Stimulated activated CD8-positive, alpha-beta memory T cell treated with anti-CD3 and anti-CD28 coated beads, Interleukin-4, amount 100 ng/mL, for 1 hour (primary cell): ENCODE measurements at places on chromosomes 7 and 10.

- DNase-seq, result no peak
These were observed 8.6 kb downstream of the TBATA start for GRCh38 chr10:70776455-70777005.

DNA sequence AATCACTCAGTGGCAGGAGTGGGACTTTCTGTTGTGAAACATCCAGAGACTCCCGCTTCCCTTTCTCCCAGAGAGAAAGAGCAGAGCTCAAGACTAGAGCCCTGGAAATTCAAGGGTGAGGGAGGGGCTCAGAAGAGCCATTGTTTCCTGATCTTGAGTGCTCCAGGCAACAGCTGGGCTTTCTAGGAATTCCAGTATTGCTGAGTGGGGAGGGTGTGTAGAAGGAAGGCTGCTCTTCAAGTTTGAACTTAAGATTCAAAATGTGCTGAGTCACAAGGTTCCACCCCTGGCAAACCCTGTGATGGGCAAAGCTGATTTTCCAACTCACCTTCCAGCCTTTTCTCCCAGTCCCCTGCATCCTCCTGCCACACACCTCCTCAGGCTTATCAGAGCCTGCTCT is 42.3 kb upstream of the MSRB2 start:
- no peak for DNase-seq

DNA sequence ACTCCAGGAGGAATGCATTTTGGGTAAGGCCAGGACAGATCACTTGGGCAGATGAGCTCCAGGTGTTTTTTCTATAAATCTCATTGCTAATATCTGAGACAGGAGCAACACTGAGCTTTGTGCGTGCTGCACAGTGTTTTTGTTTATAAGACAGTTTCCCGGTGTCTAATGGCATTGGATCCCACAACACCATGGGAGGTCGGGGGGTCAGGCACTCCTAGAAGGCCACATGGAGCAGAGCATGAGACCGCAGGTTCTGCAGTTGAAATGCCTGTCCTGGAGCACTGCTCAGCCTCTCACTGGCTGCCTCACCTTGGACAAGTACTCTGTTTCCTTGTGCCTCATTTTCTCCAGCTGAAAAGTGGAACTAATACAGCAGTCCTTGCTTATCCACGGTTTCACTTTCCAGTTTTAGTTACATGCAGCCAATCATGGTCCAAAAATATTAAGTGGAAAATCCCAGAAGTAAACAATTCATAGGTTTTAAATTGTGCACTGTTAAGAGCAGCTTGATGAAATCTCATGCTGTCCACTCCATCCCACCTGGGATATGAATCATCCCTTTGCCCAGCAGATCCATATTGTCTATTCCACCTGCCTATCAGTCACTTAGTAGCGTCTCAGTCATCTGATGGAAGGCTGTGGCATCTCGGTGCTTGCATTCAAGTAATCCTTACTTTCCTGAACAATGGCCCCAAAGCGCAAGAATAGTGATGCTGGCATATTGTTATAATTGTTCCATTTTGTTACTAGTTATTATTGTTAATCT is 35.2 kb downstream of the ATXN7L1 start:
- no peak for DNase-seq

- no peak for DNase-seq
These were observed 687 bp downstream of the HELLS start for GRCh38 chr10:94546049-94546900.

- no peak for DNase-seq
These were observed 27.4 kb upstream of the DGKI start for GRCh38 chr7:137873979-137874777.

DNA sequence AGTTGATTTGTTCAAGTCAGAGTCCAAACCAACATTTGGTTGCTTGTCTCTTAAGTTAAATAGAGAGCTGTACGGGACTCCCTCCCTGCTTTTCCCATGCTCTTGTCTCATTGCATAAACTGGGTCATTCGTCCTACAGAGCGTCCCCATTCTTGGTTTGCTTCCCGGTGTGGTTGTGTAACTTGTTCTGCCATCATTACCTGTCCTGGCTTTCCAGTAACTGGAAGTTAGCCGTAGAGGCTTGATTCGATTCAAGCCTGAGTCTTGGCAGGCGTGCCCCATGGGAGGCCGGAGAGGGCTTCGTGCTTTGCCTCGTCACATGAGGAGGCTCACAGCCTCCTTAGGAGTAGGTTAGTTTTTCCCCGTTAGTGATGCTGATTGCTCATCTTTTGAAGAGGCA is 40.2 kb downstream of the FBH1 start:
- no peak for DNase-seq

- no peak for DNase-seq
These were observed 52.1 kb downstream of the FOXL3 start for GRCh38 chr7:341841-342638.

DNA sequence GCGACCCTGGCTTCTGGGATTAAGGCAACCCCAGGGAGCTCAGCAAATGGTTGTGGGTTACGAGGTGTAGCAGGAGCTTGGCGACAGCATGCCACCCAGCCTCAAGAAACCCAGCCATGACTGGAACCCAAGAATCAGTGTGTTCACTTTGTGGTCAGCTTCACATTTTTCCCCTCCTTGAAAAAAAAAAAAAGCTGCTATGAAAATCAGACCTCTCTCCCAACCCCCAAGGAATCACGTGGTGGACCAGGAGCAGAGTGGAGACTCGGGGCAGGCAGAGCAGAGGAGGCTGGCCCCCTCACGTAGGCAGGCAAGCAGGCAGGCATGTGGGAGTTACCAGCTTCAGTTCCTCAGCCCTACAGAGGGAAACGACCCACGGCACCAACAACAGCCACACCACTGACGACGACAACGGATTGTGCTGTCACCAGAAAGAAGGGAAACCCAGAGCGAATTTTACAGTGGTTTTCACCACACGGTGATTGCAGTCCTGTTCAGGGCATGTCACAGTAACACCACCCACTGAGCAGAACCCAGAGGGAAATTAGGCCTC is 203.4 kb downstream of the SLC25A13 start:
- no peak for DNase-seq

- DNase-seq, result no peak
These were observed 151.5 kb upstream of the AOAH start for GRCh38 chr7:36875794-36876193.

DNA sequence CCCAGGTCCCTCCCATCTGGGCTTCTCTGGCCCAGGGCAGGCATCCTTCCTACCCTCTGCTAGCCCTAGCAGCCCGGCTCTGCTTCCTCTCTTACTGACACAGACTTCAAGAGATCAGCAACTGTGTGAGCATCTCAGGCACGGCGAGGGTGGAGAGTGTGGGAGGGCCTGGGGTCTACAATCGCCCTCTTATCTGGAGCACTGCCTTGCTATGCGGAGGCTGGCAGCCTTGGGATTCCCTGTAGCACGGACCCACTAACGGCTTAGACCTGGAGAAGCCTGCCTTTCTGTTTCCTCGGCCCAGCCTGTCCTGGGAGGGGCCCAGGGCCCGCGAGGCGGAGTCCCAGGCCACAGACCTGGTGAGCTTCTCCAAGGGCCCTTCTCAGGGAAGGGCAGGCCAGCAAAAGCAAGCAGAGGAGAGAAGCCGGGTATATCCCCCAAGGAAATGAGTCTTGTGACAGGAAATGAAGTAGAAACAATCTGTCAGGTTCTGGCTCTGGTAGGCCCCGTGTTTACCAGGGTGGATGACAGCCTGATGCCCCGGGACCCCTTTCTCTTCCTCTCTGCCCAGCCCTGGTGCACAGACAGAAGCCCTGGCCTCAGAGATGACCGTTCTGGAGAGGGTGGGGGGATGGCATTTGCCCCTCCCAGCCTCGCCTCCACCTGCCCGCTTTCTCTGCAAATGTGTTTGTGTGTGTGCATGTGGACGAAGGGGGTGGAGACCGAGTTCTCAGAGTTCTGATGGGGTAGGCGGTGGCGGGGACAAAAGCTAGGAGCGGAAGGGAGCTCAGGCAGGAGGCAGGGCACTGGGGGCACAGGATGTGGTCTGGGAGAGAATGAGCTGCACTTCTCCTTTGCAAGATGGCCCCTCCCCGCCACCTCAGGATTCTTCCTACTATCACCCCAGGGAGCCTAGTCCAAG is 2.5 kb downstream of the LRCH4 start:
- no peak for DNase-seq

GRCh38 chr7:70307544-70308106 is 709.4 kb downstream of the AUTS2 start:
- no peak for DNase-seq

DNA sequence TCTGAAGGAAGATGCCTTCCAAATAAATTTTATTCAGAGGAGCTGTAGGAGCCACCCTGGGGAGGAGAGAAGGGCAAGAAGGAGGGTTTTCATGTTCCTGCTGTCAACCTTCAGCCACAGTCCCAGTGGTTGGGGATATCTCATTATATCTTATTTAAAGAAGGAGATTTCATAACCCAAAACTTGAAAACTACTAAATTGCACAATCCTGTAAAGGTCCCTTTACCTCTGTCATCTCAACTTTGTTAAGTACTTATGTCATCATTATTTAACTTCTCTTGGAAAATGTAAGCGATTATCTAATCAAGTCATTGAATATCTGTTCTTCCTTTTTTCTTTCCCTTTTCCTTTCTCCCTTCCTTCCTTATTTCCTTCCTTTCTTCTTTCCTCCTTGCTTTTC is 794.5 kb upstream of the IGFBP3 start:
- no peak for DNase-seq

DNA sequence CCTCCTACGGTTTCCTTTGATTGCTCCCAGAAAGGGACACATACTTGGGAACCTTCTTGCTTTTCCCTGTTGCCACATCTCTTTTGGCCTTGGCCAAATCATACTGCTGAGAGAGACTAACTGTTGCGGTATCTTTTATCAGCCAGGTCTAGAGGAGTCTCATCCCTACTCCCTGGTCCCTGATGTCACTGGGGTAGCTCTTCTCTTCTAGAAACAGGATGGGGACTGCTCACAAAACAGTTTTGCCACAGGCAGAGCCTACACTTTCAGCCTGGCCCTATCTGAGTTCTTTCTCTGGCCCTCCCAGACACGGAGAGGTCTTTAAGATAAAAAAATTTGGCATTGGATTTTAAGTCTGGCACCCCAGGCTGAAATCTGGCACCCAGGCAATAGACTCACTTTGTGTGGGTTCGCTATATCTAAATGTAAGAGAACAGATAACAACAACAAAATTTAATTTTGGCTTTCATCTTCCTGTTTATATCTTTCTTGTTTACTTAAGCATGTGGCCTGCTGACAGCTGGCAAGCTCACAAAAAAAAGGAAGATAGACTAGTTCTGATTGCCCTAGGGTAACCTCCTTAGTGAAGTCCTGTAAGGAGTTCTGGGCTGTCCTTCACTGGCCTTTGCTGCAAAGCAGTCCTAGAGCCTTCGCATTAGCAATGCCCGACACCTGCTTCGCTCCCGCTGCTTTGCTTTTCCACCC is 228.3 kb upstream of the NPVF start:
- no peak for DNase-seq

DNA sequence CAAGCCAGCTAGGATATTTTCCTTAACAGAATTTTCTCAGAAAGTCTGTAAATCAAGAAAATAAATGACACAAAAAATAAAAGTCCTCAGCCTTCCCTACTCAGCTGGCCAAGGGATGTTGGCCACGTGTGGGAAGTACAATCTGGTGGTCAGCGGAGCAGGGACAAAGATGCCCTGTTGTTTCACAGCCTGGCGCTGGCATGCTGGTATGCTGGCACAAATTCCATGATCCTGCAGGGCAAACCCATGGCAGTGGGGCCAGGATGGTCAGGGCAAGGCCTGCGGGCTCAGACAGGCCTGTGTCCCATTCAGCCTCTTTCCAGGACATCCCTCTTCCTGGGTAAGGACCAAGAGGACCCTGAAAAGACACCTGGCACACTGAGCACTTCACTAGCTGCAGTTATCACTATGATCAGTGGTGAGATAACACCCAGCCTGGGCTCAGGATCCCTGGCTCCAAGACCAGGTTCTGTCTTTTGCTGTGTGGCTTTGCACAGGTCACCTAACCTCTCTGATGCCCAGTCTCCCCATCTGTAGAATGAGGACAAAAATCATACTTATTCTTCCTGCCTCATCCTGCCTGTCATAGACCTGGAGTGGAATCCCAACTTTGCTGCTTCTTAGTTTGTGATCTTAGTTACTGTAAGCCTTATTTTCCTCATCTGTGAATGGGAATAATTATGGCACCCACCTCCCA is 10.8 kb upstream of the HSPA12A start:
- DNase-seq, result no peak

GRCh38 chr10:75034131-75034512 is 77.3 kb upstream of the SAMD8 start:
- no peak for DNase-seq
